PC-3 (cell line): ENCODE measurements at places on chromosomes 16 and 17.

DNA sequence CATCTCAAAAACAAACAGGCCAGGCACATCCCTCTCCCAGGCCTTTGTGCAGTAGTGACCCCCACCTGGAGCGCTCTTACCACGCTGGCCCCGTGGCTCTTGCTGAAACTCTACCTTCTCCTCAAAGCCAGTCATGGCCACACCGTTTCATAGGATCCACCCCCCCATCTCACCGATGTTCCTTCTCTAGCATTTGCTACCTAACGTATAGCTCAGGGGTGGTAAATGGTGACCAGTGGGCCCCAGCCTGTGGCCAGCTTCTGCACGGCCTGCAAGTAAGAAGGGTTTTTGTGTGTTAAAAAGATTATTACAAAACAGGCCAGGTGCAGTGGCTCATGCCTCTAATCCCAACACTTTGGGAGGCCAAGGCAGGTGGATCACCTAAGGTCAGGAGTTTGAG is 43.8 kb downstream of the RMI2 start:
- no peak for DNase-seq

DNA sequence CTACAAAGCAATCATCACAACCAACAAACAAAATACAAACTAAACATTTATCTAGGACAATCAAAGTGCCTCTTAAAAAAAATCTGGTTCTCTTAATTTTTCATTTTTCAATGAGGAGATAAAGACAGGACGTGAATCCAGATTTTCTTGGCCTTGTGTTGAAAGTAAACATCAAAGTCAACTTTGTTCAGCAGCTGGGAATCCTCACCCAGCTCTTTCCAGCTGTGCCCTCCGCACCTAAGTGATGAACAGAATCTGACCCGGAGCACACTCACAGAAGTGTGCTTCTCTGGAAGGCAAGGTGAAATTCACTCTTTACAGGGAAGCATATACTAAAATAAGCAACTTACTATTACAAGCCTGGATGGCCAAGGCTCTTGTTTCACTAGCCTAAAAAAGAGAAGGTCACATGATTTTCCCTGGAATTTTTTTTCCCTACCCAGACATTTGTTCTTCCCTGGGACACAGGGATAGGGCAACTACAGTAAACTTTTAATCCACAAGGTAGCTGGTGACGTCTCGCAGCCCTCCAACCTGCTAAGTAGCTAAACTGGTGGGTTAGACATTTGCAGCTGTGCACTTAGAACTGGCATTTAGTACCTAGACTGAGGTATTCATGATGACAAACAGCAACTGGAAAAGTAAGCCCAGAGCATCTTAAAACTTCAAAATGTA is 3.2 kb downstream of the WIPI1 start:
- no peak for DNase-seq

DNA sequence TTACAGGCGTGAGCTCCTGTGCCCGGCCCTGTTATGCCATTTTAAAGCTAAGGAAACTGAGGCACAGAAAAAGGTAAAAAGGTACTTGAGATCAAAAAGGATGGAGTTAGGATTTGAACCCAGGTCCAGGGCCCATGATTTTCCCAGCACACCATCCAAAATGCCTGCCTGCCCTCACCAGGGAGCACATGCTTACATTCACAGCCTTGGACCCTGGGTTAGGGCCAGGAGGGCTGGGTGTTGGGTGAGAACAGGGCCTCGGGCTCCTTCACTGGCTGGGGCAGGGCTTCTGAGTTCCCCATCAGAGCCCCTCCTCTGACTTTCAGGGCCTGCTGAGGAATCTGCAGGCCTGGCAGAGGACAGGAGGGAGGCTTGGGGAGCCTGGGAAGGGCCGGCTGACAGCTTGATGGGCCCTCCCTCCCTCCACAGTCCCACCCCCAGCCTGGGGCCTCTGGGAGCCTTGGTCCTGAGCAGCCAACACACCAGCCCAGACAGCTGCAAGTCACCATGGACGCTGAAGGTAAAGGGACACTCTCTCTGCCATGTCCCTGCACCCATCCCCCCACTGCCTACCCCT is at the start of gene QPRT:
TSS of gene QPRT (plus strand) at position 490 of the 577 bp plus-strand sequence. CDS start at position 508, 18 bp downstream.
- DNase-seq, result no peak

DNA sequence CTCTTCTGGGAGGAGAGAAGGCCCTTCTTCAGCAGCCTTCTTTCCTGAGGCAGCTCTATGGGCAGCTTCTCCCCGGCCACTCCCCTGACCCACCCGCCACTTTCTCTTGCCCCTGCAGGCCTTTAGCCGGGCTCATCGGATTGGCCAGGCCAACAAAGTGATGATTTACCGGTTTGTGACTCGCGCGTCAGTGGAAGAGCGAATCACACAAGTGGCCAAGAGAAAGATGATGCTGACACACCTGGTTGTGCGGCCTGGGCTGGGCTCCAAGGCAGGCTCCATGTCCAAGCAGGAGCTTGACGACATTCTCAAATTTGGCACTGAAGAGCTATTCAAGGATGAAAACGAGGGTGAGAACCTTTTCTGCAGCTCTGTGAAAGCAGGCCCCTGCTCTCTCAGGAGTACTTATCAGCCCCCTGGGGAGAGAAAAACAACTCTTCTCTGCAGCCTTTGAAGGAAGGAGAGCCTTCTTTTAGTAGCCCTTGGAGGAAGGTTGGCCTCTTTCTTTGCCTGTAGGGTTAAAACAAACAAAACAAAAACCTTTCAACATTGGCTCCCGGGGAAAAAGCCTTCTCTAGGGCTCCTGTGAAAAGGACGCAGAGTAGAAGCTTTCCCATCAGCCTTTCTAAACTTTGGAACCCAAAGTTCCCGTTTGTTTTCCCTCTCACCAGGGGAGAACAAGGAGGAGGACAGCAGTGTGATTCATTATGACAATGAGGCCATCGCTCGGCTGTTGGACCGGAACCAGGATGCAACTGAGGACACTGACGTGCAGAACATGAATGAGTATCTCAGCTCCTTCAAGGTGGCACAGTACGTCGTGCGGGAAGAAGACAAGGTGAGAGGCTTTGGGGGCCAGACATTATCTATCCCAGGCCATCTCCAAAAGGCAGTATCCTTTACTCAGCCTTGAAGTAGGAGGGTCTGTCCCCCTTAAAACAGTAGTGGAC is 12.7 kb downstream of the RNF227 start:
- DNase-seq, result peak; percentile 19

DNA sequence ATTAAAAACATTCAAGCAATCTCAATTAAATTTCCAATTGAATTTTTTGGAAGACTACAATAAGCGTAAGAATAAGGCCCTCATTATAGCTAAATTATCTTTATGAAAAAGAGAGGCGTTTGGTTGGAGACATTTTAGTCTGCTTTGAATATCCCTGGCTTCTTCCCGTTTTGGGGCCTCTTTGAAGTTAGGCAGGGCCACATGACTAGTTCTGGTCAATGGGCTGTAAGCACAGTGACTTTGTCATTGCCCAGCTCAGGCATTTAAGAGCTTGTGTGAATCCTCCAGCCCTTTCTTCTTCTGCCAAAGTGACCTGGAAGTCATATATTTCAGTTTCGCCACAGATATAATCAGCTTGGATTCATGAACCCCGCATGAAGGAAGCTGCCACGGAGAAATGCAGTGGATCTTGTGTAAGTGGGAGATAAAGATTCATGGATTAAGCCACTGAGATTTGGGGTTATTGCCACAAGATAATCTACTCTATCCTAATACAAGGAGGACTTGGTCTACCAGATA is 21.7 kb upstream of the UBTF start:
- DNase-seq, result no peak

DNA sequence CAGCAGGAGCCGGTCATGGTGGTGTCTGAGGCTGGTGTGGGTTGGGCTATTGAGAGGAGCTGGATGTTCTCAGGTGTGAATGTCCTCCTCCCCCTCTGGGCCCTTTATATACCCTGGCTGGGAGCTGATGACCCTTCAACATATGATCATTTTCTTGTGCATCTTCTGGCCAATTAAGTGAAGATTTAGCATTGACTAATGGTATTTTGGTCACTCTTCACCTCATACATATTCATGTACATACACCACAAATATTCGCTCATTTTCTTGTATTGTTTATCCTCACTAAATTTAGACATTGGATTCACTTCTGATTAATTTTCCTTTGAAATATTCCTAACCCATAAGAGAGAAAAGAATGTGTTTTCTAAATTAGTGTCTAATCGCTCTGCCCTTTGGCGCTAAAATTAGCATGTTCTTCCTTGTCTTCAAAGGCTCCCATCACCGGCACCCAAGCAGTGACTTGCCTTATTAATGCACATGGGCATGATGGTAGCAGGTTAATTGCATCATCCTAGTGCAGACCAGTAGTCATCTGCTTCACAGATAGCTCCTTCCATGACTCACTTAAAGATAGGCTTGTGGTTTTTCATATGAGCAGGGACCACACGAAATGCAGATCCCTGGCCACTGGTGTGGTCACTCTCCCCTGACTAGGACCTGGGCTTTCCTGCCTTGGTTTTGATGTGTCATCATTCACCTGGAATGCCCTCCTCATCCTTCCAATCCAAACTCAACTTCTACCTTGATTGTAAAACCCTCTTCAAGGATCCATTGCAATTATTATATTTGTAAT is at the start of gene KRTAP2-4:
TSS of gene KRTAP2-4 (minus strand) at position 51 of the 796 bp plus-strand sequence. CDS start at position 17, 34 bp downstream.
- DNase-seq, result peak; percentile 83

GRCh38 chr16:53131363-53132071 is 76.7 kb downstream of the CHD9 start:
- peak; percentile 50 for DNase-seq

GRCh38 chr16:67716097-67716496 is 3.0 kb downstream of the GFOD2 start:
- no peak for DNase-seq

DNA sequence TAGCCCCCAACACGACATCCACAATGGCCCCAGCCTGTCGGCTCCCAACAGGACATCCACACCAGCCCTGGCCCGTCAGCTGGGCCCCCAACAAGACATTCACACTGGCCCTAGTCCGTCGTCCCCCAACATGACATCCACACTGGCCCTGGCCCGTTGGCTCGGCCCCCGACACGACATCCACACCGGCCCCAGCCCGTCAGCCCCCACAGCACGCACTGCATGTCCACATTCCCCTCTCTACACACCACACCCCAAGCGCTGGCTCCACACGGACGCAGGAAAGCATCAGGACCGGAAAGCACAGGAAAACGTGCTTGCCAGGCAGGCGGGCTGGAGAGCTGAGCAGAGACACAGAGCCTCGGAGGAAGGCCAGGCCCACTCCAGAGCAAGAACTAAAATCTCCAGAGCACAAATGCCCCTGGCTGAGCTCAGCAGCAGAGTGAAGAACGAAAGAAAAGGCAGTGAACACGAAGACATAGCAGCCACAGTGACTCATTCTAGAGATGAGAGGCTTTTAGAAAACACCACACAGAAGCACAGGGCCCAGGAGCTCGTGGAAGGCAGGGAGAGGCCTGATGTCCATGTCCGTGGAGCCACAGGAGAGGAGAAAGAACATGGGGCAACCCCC is 50.6 kb downstream of the LMF1 start:
- no peak for DNase-seq

- DNase-seq, result no peak
These were observed 1.0 kb downstream of the LITAF start for GRCh38 chr16:11585460-11586377.

GRCh38 chr17:39730095-39730921 is at the start of gene MIEN1:
Gene MIEN1, minus strand, starts transcription at chr17:39730532. Its CDS starts 37 bp downstream, at chr17:39730495.
- DNase-seq, result peak; percentile 79

DNA sequence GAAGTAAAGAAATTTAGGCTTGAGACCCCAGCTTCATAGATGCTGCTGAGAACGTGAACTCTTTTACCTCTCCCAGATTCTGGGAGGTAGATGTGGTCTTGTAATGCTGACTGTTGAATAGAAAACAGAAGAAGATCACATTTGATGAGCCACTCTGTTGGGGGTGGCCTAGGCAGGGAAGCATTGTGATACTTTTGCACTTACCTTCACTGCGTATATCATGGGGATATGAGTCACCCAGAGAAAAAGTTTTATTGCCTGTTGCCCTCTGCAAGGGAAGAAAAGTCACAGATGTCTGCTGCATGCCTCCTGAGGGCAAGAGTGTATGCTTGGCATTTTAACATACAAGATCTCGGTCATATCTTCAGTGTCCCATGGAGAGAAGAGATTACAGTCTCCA is 365.4 kb downstream of the SNX29 start:
- peak; percentile 76 for DNase-seq

- DNase-seq, result no peak
These were observed 6.1 kb downstream of the GAST start for GRCh38 chr17:41718287-41718645.
